Activated gamma-delta T cell treated with anti-CD3 and anti-CD28 coated beads, Interleukin-2, amount 50 U/mL, for 16 hours (primary cell): ENCODE measurements at places on chromosomes 7 and 10.

DNA sequence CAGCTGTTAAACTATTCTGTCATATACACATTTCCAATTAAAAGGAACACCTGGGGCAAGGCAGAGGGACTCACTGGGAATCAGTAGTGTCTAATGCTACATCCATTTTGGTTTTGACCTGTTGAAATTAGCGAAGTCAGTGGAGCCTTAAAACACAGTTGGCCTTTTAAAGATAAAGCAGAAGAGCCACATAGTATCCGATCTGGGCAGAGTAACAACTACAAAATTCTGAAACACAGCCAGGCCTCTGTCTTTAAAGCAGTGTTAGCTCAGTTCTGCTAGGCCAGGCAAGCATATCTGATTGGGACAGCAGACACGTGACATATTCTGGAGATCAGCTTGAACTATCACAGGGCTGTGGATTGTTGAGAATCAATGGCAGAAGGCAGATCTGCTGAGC is 117.5 kb upstream of the WNT16 start:
- no peak for DNase-seq

DNA sequence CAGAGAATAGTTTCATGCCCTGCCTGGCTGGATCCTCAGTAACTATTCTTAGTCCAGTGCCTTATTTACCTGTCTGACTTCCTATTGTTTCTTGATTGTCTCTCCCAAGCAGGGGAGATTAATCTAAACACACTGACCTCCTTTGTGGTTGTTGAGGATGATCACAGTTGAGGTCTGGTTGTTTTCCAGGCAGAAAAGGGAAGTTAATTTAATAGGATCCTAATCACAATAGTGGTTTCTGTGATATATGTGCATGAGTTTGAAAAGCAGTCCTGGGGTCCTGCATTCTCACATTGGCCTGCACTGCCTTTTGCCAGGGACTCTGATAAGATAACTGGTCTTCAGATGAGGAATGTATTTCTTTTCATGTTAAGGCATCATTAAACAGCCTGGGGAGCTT is 130.1 kb downstream of the SND1 start:
- DNase-seq = no peak

GRCh38 chr7:40468891-40469864 is 334.4 kb downstream of the SUGCT start:
- no peak for DNase-seq

DNA sequence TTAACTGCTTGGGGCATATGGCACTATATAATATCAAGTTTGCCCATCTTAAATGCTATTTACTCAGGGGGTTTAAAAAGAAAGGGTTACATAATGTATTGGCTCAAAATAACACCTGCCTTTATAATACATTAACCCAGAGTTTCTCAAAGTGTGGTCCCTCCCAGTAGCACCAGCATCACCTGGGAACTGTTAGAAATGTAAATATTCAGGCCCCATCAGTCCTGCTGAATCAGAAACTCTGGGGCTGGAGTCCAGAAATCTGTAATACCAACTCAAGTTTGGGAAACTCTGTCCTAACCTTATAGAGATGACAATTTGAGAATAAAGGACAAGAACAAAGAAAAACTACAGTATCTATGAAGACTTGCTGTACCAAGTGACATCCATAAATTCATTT is 270.7 kb downstream of the PARD3 start:
- DNase-seq = no peak

GRCh38 chr7:116692401-116693308 is 20.7 kb downstream of the MET start:
- DNase-seq = no peak

- no peak for DNase-seq
Measured at GRCh38 chr7:132024290-132024689, 467.9 kb upstream of the PODXL start.

DNA sequence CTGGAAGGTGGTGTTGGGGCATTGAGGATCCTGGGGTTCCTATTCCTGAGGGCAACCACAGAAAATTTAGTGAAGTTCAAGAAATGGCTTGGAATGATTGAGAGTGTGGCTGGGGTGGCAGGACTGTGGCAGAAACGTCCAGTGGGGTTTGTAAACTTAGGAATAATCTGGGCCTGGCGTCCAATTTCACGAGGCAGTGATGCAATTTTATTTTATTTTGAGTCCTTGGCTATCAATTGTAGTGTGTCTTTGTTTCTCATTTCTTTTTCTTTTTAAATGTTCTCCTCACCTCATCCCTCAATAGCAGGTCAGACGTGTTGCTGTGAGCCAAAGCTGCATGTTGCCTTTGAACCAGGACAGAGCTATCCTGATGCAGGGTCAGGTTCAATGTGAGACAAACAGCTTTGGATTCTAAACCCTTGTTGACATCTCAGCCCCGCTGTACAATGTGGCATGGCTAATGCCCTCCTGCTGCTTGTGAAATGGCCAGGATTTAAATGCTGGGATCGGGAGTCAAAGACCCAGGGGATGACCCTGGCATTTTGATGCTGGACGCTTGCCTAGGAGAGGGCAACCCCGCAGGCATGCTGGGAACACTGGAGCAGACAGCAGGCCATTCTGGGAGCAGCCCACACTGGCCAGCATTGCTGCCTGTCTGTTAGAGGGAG is 64.8 kb downstream of the RBM20 start:
- no peak for DNase-seq

GRCh38 chr10:18144928-18145327 is 4.7 kb downstream of the CACNB2 start:
- no peak for DNase-seq

- no peak for DNase-seq
Measured at GRCh38 chr7:19069842-19070241, 47.6 kb downstream of the TWIST1 start.
